ENCODE measurements at places on chromosomes 1 and 21.

GRCh38 chr1:43951021-43951985 is 4.6 kb downstream of the IPO13 start:
- no peak for DNase-seq

DNA sequence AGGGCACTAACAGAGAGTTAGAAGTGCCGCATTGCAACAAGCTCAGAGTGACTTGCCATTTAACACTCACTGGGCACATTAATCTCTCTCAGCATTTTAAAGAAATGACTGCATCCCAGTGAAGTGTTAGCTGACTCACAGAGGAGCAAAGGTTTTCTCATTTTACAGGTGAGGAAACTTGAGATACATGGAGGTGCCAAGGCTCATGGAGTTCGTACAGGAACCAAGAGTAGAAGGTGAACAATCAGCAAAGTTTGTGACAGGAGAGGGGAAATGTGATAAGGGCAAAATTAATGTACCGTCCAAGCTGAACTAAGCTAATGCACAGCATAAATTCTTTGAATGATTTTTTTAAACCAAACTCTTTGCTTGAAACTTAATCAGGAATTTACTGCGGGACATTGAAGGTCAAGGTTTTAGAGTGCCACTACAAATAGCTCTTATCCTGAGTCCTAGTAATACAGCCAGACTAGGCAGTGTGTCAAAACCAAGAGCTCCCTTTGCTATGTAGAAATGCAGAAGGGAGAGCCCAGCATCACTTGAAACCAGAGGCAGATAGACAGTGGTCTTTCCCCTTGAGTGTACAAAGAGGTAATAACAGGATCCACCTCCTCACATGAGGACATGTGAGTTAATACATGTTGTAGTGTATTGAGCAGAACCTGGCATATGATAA is 22.4 kb upstream of the NTPCR start:
- DNase-seq, result no peak

GRCh38 chr1:30008998-30009657 is 714.3 kb downstream of the MATN1 start:
- peak; percentile 13 for DNase-seq

GRCh38 chr1:110462964-110463363 is 12.0 kb downstream of the PROK1 start:
- DNase-seq, result no peak

GRCh38 chr1:87495147-87495546 is 166.5 kb downstream of the LMO4 start:
- no peak for DNase-seq

GRCh38 chr1:10975567-10976326 is 36.7 kb upstream of the TARDBP start:
- DNase-seq, result peak; percentile 82

DNA sequence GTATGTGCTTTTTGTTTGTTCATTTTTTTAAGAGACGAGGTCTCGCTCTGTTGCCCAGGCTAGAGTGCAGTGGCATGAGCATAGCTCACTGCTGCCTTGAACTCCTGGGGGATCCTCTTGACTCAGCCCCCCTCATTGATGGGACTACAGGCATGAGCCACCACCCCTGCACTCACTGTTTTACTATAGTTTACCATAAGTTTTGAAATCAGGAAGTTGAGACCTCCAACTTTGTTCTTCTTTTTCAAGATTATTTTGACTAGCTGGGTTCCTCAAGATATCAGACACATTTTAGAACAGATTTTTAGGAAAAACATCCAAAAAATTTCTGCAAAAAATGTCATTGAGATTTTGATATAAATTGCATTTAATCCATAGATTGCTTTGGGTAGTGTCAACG is 120.4 kb upstream of the FGGY start:
- DNase-seq, result no peak

DNA sequence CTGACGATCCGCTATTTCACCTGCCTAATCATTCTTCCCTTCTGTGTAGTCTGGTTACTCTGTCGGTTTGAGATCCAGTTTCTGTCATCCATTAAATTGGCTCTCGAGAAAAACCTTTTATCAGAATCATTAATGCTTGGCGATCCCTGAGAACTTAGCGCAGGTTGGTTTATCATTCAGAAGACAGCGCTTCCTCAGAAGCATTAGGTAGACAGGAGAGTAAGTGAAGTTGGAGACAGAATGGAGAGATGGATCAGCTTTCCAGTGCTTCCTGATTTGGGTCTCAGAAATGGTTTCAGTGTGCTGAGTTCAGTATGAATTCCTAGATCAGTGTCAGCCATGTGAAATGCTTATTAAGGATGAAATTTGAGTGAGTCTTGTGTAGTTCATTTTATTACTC is 1.3 kb downstream of the USP1 start:
- DNase-seq, result no peak

GRCh38 chr1:187079330-187079729 is 250.6 kb downstream of the PLA2G4A start:
- no peak for DNase-seq

DNA sequence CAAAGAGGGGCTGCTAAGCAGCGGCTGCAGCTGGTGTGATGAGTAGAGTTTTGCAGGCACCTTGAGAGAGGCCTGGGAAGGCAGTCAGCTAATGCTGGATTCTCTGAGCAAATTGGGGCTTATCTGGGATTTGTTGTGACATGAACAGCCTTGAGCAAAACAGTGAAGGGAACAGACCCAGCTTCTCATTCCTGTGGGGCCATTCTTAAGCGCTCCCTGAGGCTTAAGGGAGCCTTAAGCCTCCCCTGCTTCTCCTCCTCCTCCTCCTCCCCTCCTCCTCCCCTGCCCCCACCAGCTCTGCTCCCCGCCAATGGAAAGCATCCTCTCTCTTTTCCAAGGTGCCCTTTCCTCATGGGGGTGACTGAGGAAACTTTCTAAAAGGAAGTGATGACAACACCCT is 21.3 kb downstream of the HMGCS2 start:
- DNase-seq, result peak; percentile 43

DNA sequence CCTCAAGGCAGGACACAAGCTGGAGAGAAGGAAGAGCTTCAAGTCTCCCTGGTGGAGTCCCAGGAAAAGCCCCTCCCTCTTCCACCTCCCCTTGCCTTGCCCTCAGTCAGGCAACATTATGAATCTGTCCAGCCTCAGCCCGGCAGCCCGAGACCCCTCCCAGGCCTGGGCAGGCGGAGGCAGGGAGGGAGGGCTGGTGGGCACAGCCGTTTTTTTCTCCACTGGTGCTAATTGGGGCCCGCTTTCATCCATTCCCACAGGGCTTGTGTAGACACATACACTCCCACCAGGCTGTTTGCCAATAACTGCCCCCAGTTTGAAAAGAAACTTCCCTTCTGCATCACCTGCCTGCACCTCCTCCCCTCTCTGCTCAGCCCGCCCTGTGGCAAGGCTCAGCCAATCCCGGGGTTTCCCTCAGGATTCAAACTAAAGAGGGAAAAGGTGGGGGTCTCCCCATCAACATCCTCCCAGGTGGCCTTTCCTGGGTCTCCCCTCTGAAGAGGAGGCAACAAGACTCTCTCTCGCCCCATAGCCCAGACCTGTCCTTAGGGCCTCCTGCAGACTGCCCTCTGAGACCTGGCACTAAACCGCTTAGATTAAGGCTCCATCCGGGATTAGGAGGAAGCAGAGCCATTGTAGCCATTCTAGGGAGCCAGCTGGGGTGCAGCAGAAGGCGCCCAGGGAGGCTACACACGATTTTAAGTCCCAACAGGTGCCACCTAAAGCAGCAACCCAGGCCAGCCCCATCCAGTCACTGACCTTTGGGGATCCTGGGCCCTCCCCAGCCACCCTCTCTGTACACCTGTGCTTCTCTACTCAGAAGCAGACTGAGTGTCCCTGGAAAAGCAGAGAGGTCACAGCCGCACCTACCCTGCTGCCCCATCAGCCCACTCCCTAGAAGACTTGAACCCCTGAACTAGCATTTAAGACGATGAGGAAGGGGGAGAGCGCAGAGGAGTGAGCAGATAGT is 3.5 kb downstream of the IGSF9 start:
- no peak for DNase-seq

DNA sequence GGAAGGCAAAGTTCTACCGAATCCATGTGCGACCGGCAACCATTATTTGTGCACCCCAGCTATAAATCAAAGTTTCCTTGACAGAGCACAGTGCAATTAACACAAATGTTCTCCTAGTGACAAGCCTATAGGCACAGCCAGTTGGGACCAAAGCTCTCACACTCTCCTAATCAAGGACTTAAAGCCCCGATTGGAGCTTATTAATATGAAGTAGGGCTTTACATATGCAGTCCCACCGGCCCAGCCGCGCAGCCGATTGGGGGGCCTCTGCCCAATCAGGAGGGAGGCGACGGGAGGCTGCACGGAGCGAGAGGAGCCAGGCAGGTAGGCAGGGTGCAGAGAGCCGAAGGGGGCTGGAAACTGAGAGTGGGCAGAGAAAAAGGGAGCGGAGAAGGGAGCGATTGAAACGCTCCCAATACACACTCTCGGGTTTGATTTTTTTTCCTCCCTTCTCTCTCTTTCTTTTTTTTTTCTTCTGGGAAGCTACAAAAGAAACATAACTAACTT is at the start of gene ESRRG:
Gene ESRRG, minus strand, starts transcription at position 156 of the 507 bp plus-strand sequence. Its CDS starts 130 bp downstream, at position 26.
- peak; percentile 5 for DNase-seq

DNA sequence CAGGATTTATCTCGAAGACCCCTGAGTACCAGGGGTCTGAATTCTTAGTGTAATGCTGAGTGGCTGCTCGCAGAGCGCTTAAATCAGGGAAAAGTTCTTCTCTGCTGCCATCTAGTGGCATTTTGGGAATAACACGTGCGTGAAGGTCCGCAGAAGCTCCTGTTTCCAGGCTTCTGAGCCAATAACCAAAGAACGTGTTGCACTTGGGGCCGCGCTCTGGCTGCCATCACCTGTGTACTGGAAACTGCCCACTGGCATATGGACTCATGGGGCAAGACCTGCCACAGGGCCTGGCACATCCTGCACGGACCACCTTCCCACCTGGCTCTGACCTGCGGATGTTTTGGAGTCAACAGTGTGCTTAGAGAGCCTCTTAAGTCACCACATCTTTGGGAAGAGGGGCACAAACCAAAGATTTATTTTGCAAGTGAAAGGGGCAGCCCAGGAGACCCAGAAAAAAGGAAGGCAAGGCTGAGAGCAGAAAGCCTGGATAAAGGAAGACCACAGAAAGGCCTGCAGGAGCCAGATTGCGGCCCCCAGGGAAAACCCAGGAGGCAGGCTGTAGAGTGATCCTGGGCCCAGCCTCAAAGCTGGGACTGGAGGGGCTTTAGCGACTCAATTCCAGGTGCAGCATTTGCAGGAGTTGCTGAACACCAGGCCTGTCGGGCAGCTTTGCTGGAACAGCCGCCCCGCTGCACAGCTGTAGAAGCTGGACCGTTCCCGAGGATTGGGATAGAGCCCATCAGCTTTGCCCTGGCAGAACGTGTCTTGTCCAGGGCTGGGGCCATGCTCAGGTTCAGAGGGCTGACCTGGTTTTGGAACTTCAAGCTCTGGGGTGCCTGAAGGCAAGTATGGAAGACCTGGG is 13.0 kb downstream of the CHIT1 start:
- peak; percentile 77 for DNase-seq

GRCh38 chr1:156140879-156141707 is 12.3 kb upstream of the SEMA4A start:
- no peak for DNase-seq

DNA sequence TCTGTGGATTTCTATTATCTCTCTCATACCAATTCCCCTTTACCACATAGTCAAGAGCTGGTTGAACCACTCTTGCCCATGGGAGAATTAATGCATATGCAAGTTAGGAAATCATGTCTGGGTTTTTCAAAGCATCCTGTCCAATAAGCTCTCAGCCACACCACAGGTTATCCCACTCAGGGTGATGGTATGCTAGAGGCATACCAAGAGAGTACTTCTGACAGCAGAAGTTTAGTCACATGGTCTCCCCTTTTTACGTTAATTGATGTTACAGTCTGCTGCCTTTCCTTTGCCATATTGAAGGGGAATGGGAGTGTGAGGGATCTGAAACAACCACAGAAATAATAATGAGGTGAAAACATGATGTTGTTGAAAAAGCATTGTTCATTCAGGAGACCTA is 135.8 kb upstream of the PBX1 start:
- DNase-seq, result no peak

- DNase-seq, result no peak
Observed at GRCh38 chr1:27778056-27778455, 5.0 kb downstream of the STX12 start.

- DNase-seq, result peak; percentile 17
Observed at GRCh38 chr1:185853739-185854138, 119.5 kb downstream of the HMCN1 start.

GRCh38 chr1:40927781-40928180 is 51.7 kb upstream of the CTPS1 start:
- DNase-seq, result no peak

DNA sequence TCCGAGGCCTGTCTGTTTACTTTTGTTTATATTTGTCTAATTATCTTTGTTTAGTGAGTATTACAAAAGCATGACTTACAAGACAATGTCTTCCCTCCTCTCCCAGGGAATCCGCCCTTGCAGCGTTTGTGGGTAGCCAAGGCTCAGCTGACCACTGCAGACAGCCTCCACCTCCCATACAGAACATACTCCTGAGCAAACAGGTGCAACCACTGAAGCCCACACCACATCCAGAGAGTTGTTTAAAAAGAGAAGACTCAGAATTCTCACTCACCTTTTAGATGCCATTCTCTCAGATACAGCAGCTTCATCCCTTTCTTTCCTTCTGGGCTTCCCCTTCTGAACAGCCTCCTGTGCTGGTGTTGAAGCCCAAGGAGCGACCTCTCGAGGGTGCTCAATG is 103.5 kb upstream of the TMPRSS2 start:
- no peak for DNase-seq

DNA sequence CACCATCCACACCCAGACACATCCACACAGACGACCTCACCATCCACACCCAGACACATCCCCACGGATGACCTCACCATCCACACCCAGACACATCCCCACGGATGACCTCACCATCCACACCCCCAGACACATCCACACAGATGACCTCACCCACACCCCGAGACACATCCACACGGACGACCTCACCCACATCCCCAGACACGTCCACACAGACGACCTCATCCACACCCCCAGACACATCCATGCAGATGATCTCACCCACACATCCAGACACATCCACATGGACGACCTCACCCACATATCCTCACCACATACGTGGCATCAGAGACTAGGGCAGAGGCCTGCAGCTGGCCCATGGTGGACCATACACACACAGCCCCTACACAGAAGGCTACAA is 14.7 kb upstream of the FABP3 start:
- DNase-seq, result no peak

DNA sequence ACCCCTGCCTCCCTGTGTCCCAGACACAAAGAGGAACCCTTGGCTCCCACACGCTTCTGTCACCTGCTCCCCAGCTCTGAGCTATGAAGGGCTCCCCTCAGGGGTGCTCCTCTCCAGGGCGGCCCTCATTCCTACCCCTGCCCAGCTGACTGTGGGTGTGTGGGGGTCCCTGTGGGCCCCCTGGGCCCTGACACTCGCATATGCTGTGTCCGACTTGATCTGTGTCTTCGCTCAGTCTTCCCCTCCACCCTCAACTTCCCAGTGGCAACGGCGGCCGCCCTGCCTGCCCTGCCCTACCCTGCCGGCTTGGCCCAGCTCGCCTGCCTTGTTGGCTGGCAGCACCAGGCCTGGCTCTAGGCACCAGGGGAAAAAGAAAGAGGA is 1.2 kb downstream of the KCNQ4 start:
- no peak for DNase-seq

- DNase-seq, result no peak
Observed at GRCh38 chr1:231417513-231417912, 4.6 kb downstream of the EGLN1 start.
